Natural killer cell (primary cell): ENCODE measurements at places on chromosomes 1 and 21. TPM values are rescaled to one million over a fixed set of nuclear protein-coding genes. Genes with fewer than 3 reads are reported as not detected.

The SPSB1 gene
- total RNA-seq = 3.0 TPM

The BARHL2 gene
- not detected for total RNA-seq

The ARL8A gene
- 109 TPM for total RNA-seq

The VANGL2 gene
- total RNA-seq = 0.08 TPM

The PRELP gene
- not detected for total RNA-seq

The GDAP2 gene
- 27.7 TPM for total RNA-seq

The PRAMEF10 gene
- not detected for total RNA-seq

The F13B gene
- total RNA-seq = not detected

The DIO1 gene
- total RNA-seq = not detected

The NECAP2 gene
- total RNA-seq = 73.0 TPM

The PLPP3 gene
- total RNA-seq = 0.11 TPM

The TIE1 gene
- total RNA-seq = 6.7 TPM

- no peak for DNase-seq
- H3K27me3 ChIP-seq = no peaks in the 10 kb centered on the region
- H3K4me1 ChIP-seq = no peaks in the 10 kb centered on the region
These were observed 84.5 kb upstream of the KCNE2 start for GRCh38 chr21:34279285-34279684.

DNA sequence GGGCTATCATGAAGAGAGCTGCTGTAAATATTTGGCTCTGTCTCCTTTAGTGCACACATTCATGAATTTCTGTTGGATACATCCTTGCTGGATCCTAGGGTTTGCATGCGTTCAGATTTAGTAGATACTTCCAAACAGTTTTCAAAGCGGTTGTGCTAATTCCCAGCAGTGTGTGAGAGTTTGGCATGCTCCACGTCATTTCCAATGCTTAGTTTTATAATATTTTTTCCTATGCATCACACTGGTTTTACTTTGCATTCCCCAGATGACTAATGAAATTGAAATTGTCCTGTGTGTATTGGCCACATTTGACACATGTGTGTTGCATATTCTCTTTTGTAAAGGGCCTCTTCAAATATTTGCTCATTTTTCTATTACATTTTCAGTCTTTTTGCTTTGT lies 18.5 kb upstream of the AADACL3 start:
- H3K27me3 ChIP-seq = peaks cover 6% of the 10 kb centered on the region
- no peak overlapping the region for H3K27ac ChIP-seq
- H3K4me3 ChIP-seq = no peak overlapping the region
- DNase-seq = no peak

DNA sequence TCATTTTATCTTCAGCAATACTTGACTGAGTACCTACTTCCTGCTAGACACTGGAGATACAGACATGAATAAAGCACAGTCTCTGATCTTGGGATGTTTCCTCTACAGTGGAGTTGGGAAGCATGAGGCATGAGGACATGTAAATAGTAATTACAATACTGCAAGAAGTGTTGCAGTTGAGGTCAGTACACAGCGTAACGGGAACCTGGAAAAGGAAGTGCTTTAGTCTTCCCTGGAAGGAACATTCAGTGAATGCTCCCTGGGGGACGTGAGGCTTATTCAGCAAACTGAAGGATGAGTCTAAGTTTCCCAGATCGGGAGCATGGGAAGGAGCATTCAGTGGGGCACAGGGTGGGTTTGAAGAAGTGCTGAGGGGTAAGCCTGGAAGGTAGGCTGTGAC lies 112.4 kb downstream of the PIK3R3 start:
- no peaks in the 10 kb centered on the region for H3K4me1 ChIP-seq
- no peaks in the 10 kb centered on the region for H3K27me3 ChIP-seq
- DNase-seq = no peak
- H3K36me3 ChIP-seq = peaks cover 11% of the 10 kb centered on the region
- H3K4me3 ChIP-seq = no peak overlapping the region

DNA sequence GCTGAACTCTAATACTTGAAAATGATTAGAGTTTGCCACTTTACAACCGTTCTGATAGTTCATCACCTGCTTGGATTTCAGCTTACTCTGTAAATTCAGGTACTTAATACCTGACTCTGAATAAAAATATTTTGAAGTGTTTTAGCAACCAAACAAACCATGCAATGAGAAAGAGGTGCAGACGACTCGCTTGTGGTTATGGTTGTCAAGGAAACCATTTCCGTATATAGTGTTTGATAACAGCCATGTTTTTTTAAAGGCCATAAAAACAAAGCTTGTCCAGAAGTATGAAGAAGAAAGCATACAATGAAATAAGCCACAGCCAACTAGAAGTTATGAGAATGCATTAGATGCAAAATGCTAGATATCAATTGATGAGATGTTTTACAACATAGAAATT lies 167.2 kb upstream of the HMCN1 start:
- no peak overlapping the region for H3K4me3 ChIP-seq
- no peaks in the 10 kb centered on the region for H3K27me3 ChIP-seq
- peaks cover 11% of the 10 kb centered on the region for H3K4me1 ChIP-seq
- H3K36me3 ChIP-seq = no peaks in the 10 kb centered on the region
- DNase-seq = peak; percentile 94

DNA sequence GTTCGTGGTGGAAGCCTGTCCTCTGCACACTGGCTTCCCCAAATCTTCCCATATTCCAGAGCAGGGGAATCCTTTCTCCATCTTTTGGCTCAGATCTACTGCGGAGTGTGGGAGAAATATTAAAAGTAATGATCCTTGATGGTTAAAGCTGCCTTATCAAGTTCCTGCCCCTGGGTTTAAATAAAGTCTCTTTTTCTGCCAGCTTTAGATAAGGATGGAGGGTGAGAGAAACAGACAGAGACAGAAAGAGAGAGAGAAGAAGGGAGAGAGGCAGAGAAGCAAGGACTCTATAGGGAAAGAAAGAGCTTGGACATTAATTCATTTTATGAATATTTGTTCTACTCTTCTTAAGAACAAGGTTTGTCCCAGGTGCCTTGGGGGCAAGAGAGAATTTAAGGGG lies 98.0 kb downstream of the KCNJ15 start:
- no peaks in the 10 kb centered on the region for H3K36me3 ChIP-seq
- no peak overlapping the region for H3K27ac ChIP-seq
- no peak for DNase-seq
- no peak overlapping the region for H3K4me3 ChIP-seq

DNA sequence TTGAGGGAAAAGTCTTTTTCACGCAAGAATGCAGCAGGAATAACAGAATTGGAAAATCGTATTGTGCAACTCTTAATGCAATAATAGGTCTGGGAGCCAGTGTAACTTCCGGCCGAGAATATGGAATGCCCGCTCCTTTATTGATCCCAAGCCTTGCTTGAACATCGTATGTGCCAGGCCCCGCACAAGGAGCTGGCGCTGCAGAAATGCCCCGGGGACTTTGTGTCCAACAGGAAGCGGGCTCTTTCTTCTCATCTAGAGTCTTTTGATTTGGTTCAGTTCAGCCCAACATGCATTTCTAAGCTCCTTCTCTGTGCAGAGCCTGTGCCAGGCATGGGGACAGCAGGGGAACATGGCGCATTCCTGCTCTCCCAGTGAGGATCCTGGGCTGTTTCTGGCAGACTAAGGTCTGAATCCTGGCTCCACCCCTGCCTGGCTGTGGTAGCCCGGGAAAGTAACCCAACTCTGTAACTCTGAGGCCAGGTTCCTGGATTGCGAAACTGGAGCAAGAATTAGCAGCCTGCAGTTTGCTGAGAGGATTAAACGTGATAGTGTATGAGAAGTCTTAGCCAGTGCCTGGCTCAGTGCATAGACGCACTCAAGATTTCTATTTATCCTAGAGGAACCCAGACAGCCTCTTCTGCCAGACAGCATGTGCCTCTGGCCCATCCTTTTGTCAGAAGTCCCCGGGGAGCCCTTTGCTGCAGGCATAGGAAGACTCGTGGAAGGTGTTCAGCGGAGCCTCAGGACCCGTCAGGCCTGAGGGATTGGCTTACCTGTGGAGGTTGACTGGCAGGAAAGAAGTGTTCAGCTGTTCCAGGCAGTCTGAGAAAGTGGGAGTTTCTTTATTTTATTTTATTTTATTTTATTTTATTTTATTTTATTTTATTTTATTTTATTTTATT lies 987 bp upstream of the CDCP2 start:
- H3K4me3 ChIP-seq = no peak overlapping the region
- no peaks in the 10 kb centered on the region for H3K36me3 ChIP-seq
- no peak overlapping the region for H3K27ac ChIP-seq
- no peaks in the 10 kb centered on the region for H3K4me1 ChIP-seq
- no peaks in the 10 kb centered on the region for H3K27me3 ChIP-seq
- no peak for DNase-seq

- no peak overlapping the region for H3K4me3 ChIP-seq
- peaks cover 13% of the 10 kb centered on the region for H3K4me1 ChIP-seq
- no peak overlapping the region for H3K27ac ChIP-seq
- no peaks in the 10 kb centered on the region for H3K36me3 ChIP-seq
These were observed 1.5 kb downstream of the SIM2 start for GRCh38 chr21:36700295-36700970.

DNA sequence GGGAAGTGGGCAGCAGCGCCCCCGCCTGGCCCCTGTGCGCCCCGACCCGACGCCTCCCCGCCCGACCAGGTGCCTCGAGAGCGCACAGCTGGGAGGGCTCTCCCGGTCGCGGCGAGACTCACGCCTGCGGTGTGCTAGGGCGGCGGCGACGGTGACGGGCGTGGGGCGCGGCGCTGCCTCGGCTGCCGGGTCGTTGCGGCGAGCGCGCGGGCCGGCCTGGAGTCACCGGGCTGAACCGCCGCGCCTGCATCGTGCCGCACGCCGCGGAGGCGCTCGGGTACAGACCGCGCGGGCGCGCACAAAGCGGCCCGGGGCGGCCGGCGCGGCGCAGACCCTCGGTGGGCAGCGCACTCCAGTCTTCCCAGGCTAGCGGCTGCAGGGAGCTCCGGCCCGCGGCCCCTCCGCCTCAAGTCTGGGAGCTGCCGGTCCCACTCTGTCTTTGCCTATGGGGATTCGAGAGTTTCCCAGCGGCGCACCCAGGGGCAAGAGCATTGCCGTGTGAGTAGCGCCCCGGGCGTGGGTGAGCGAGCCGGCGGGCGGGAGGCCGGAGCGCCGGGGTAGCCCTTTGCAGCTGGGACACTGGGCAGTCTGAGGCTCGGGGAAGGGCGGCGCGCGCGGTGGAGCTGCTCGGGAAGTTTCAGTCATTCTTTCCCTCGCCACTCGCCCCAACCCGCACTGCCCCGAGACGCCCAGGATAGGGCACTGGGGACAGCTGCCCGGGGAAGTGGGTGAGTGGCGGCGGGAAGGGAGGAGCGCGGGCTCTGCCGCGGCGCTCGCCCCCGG lies at the start of gene SLC35F3:
Gene SLC35F3 (plus strand): TSS at position 44 of the 783 bp plus-strand sequence.
- H3K27me3 ChIP-seq = peaks cover 17% of the 10 kb centered on the region
- no peak within 1 kb of the TSS for H3K4me3 ChIP-seq
- H3K36me3 ChIP-seq = no peaks in the 10 kb centered on the region
- H3K4me1 ChIP-seq = no peaks in the 10 kb centered on the region
- DNase-seq = no peak

DNA sequence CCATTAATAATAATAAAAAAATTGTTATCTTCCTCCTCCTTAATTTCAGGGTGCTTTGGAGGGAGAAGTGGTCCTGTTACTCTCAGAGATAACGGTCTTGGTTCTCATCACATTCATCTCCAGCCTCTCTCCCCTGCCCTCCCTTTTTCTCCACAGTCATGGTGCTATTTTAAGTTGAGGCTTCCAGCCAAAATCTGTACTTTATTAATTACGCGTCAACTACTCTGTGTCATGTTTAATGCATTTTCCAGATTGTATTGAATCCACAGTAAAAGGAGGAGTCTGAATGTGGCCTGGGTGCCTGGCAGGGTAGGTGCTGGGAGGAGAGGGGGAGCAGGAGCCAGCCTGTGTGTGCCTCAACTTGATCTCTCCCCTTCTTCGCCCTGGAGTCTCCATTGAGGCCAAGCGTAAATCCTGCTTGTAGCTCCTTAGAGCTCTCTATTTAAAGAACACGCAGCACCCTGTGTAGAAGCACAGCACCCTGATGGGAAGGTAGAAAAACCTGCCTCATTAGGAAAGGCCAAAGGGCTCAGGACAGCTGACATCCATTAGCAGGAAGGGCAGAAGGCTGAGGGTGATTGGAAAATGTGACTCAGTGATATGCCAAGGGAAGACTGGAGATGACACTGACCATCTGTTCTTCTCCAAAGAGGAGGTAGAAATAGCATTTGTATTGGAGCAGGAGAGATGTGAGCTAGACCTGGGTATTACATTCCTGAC lies 82.4 kb downstream of the PLXNA2 start:
- H3K4me1 ChIP-seq = no peaks in the 10 kb centered on the region
- peaks cover 4% of the 10 kb centered on the region for H3K27me3 ChIP-seq
- no peaks in the 10 kb centered on the region for H3K36me3 ChIP-seq
- H3K4me3 ChIP-seq = no peak overlapping the region
- no peak for DNase-seq
- no peak overlapping the region for H3K27ac ChIP-seq

DNA sequence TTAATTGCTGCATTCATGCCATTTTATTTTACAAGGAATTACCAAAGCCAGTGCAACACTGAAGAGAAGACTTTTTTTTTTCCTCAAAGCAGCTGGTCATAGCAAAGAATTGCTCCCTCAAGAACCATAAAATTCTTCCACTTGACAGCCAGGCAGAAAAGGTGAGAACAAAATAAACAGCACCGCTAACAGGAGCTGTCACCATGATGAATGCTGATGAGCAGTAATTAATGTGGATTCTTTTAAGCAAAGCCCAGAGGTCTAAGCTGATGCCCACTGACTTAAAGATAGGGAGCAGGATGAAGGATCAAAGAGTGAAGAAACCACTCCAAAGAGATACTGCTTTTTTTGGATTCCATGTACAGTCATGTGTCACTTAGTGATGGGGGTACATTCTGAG lies 428.4 kb downstream of the BRINP3 start:
- no peaks in the 10 kb centered on the region for H3K27me3 ChIP-seq
- no peak overlapping the region for H3K27ac ChIP-seq

DNA sequence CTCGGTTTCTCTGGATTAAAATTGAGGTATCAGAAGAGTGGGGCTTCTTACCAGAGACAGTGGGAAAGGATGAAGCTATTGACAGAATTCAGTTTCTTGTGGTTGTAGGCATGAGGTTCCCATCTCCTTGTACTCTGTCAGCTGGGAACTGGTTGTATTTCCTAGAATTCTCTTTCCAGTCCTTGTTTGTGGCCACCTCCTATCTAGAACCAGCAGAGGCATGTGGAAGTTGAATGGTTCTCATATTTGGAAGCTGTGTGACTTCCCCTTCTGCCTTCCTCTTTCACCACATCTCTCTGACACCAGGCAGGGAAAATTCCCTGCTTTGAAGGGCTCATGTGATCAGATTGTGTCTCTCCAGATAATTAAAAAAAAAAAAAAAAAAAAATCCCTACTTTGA lies 457.7 kb upstream of the ADAMTS5 start:
- H3K4me1 ChIP-seq = no peaks in the 10 kb centered on the region
- DNase-seq = no peak

- no peak for DNase-seq
- H3K27ac ChIP-seq = no peak overlapping the region
- H3K4me3 ChIP-seq = no peak overlapping the region
- H3K36me3 ChIP-seq = no peaks in the 10 kb centered on the region
- H3K27me3 ChIP-seq = no peaks in the 10 kb centered on the region
These were observed 104.8 kb downstream of the OMA1 start for GRCh38 chr1:58441699-58442098.
